ENCODE measurements at places on chromosomes 13 and 19.

- no peak for ATAC-seq
Measured at GRCh38 chr19:33350538-33351309, 22.8 kb upstream of the CEBPG start.

GRCh38 chr19:43799502-43800142 lies 2.6 kb downstream of the LYPD5 start:
- no peak for ATAC-seq

DNA sequence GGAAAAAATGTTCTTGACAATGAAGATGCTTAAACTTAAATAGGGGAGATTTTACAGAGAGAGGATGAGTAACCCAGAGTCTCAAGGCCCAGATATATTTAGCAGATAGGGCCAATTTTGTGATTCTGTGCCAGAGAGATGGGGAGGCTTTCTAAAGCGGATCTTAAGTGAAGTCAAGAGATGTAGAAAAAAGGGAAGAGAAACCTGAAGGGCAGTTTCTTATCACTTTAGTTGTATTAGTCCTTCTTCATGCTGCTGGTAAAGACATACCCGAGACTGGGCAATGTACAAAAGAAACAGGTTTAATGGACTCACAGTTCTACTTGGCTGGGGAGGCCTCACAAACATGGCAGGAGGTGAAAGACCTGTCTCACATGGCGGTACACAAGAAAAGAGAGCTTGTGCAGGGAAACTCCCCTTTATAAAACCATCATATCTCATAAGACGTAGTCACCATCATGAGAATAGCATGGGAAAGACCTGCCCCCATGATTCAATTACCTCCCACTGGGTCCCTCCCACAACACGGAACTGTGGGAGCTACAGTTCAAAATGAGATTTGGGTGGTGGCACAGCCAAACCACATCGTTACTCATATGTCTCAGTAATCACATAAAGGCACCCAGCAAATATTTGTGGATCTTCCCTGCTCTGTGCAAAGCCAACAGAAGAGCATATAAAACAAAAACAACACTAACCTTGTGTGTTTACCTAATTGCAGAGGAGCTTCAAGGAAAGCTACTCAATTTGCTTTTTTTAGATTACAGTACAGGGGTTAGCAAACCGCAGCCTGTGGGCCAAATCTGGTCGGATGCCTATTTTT lies 102.6 kb upstream of the MYCBP2 start:
- ATAC-seq, result no peak

DNA sequence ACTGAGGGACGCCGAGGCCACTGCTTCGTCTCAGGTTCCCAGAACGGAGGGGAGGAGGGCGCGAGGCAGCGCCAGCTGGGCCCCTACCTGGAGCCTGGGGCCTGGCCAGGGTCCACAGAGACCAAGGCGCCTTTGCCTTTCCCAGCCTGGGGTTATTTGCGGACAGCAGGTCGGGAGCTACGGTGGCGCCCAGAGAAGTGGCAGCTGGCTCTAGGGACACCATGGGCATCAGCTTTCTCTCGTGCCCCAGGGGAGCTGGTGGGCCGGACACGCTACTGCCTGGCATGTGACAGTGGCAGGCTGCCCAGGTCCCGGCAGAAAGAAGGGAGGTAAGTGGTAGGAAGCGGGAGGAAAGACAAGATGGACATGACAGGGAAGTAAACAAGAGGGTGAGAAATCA lies 19.0 kb downstream of the AKT2 start:
- ATAC-seq, result no peak

DNA sequence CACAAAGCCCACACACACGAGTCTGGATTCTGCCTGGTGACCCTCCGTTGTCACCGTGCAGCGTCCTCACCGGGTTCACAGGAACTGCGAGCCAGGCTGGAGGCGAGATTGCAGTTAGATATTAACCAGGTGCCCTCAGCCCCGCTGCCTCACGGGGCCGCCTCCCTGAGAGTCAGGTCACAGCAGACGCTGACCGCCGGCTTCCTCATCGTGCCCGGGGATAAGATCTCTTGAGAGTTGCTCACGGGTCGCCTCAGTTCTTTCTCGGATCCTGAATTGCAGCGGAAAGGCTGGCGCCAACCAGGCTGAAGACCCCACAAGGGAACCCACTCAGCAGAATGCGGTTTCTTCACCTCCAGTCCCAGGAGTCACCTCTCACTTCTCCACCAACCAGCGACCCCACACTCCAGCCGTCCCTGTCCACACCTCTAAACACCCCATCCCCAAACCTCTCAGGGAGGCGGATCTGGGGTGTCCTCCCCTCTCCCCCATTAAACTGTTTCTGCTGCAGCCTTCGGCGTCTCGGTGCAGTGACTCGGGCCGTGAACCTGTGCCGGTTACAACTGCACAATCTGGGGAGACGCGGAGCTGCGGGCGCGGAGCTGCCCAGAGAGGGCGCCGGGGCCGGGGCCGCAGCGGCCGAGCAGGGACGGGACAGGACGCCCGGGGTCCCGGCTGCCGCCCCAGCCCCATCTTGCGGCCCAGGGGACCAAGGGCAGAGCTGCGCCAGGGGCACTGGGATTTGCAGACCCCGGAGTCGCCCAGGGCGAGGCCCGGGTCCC lies 591 bp downstream of the ZNF823 start:
- ATAC-seq, result peak; percentile 81

- peak; percentile 79 for ATAC-seq
Measured at GRCh38 chr13:48801255-48801654, 147.5 kb downstream of the CYSLTR2 start.

DNA sequence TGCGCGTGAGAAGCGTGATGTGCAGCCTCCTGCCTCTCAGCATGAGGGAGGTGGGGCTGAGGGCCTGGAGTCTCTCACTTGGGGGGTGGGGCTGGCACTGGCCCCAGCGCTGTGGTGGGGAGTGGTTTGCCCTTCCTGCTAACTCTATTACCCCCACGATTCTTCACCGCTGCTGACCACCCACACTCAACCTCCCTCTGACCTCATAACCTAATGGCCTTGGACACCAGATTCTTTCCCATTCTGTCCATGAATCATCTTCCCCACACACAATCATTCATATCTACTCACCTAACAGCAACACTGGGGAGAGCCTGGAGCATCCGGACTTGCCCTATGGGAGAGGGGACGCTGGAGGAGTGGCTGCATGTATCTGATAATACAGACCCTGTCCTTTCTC lies 8.7 kb downstream of the CD177 start:
- no peak for ATAC-seq

GRCh38 chr13:26300140-26300539 lies 46.2 kb downstream of the CDK8 start:
- peak; percentile 85 for ATAC-seq

- no peak for ATAC-seq
Measured at GRCh38 chr19:35089554-35089953, 26.1 kb upstream of the FXYD3 start.

DNA sequence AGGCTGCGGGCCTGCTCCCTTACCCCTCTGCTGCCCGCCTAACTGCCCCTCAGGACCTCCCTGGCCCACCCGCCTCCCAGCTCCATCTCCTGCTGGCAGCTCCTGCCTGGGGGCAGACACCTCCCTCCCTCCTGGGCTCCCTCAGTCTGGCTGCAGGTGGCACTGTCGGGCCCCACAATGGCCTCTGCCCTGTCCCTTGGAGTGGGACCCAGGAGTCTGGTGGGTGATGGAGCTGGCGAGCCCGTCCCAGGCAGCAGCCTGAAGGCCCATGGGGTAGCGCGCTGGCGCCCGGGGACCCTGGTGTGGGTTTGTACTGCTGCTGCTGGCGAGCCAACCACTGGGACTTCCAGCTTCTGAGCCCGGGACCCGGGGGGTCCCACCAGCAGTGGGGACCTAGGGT lies 83.6 kb downstream of the KDM4B start:
- ATAC-seq, result no peak

DNA sequence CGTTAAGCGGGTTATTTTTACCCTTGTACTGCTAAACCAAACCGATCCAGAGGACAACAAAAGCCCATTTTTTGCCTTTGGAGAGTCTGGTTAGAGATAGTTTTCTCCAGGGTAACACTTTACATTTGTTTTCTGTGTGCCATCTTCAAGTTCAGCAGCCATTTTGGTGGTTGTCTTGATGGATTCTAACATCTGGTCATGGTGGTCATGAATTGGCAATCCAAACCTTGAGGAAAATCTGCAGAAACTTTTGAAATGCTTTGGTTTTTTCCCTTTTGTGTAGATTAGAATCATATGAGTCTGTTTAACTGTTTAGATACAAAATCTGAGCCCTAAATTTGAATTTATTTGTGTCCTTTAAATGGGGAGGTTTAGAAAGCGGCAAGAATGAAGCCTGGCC lies 16.6 kb downstream of the HNRNPM start:
- no peak for ATAC-seq

DNA sequence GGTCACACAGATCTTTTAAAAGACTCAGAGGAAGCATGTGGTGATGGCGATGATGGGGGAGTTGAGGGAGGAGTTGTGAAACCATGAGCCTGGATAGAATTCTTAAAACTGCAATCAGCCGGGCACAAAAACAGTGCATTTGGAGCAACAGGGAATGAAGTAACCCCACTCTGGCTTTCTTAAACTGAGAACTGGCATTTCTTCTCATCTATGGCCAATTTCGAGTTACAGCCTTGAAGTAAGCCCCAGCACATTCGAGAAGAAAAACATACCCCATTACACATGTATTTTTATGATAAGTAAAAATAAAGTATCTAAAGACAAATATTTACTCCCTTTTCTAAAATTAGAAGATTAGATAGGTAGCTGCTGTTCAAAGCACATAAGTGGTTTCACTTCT lies 70.1 kb downstream of the DCLK1 start:
- no peak for ATAC-seq

DNA sequence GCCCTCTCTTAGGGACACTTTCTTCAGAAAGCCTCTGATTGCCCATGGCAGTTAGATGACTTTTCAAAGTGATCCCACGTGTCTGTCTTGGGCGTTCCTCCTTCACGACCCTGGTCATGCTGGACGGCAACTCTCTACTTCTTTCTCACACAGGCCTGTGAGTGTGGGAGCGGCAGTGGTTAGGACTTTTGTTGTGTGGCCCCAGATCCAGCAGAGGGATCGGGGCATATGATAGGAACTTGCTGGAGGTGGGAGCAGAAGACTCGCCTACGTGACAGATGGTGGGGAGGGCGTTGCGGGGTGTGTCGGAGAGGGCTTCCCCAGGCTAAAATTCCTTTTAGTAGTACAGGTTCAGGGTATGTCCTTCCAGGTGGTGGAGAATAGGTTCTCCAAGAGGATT lies 289.5 kb upstream of the MAB21L1 start:
- ATAC-seq, result no peak

DNA sequence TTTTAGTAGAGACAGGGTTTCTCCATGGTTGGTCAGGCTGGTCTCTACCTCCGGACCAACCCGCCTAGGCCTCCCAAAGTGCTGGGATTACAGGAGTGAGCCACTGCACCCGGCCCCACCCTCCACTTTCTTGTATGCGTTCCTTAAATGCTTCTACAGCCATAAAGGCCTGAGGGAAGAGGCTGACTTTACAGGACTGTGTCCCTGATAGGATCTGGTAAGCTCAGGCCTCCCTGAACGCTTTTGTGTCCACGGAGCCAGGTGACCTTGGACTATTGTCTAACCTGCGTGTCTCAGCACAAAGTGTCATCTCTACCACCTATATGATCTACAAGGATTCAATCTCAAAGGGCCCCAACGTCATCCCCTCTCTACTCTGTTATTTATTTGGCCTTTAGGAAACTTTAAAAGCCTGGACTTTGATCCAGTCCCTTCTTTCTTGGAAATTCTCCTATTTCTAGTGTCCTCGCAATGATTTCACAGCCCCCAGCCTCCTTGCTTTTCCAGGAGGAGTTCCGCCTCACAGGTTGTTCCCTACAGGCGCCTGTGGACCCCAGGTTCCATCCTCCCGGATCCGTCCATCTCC lies 701 bp downstream of the ZNF552 start:
- peak; percentile 5 for ATAC-seq
